ENCODE measurements at places on chromosomes 12 and 14.
A peak's percentile ranks its signal among the peaks of the same experiment; 100 is the strongest.

DNA sequence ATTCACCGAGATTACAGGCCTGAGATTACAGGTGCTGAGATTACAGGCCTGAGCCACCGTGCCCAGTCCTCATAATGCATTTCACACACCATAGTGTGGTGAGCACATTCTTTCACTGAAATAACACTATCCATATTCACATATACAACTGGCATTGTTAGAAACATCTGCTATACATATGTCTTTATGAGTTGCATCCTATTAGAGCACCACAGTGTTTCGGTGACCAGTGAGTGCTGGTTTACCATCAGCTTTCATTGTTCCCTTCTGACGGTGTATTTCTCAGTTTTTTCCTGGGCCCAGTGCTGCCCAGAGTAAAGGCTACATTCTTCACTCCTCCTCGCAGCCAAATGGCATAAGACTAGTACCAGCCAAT, 96.2 kb upstream of the FGD4 start:
- DNase-seq = no peak

- DNase-seq = peak; percentile 75
Measured at GRCh38 chr14:50085570-50086320, 30.6 kb downstream of the VCPKMT start.

GRCh38 chr14:80447392-80447791, 236.1 kb upstream of the DIO2 start:
- DNase-seq = no peak

- DNase-seq = peak; percentile 92
Measured at GRCh38 chr14:99271951-99272631, at the start of gene BCL11B. Gene BCL11B, minus strand, starts transcription at chr14:99272197. Its CDS starts 979 bp downstream, at chr14:99271218.

GRCh38 chr12:442235-442884, 17.4 kb upstream of the B4GALNT3 start:
- peak; percentile 51 for DNase-seq

DNA sequence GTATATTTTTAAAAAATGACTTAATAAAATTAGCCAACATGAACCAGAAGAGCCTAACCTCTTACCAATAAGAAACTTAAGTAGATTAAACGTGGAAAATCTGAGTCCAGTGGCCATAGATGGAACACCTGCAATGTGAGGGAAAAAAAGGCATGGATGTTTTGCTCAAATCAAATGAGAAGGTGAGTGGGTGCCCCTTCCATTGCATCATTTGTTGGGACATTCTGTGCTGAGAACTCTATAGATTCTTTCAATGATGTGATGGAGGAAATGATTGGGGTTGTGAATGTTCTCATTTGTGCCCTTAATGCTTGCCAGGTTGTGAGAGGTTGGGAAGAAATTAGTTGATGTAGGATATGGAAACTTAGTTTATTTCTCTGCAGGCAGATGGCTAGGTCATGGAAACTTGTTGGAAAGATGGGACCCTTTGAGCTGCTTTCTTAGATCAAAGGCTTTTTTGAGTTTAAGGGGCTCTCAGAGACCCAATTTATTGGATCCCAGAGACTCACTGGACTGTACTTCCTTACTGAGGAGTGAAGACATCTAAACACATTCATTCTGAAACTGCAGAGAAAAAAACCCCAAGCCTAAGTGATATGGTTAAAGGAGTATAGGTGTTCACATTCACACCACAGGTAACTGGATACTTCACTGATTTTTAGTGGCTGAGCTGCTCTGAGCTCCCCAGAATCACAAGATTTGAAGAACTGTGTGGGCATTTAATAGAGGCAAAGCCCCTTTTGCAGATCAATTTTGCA, 95.9 kb downstream of the DACT1 start:
- DNase-seq = peak; percentile 41

DNA sequence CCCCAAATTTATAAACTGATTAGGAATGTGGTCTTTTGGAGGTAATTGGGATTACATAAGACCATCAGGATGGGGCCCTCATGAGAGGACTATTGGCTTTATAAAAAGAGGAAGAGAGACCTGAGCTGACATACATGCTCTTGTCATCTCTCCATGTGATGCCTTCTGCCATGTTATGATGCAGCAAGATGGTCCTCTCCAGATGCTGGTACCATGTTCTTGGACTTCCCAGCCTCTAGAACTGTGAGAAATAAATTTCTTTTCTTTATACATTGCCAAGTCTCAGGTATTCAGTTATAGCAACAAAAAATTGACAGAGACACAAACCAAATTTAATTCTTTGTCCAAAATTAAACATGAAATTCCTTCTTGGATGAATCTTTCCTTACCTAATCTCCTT, 92.9 kb downstream of the EFCAB11 start:
- DNase-seq = no peak

GRCh38 chr12:120261951-120262851, 3.3 kb downstream of the PXN start:
- peak; percentile 45 for DNase-seq

DNA sequence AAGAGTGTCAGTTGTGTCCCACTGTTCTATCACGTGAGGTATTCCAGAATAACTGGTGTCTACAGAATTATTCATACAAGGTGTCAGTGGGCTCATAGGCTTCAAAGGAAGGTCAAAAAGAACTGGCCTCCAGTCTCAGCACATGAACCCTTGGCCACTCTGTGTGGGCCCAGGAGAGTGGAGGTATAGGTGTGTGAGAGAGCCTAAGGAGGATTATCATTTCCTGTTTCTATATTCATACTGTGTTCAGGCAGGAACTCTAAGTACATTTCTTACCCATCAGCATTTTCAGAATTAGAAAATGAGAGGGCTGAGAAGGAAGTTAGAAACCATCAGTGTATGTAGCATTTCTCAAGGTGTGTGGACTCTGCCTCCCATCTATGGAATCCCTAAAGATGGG, 87.0 kb downstream of the BTG1 start:
- no peak for DNase-seq

- DNase-seq = no peak
Measured at GRCh38 chr12:10160617-10161385, 11.1 kb downstream of the OLR1 start.

- DNase-seq = no peak
Measured at GRCh38 chr14:51521764-51522163, 129.9 kb upstream of the FRMD6 start.

GRCh38 chr12:101637936-101638335, 43.2 kb downstream of the MYBPC1 start:
- no peak for DNase-seq

DNA sequence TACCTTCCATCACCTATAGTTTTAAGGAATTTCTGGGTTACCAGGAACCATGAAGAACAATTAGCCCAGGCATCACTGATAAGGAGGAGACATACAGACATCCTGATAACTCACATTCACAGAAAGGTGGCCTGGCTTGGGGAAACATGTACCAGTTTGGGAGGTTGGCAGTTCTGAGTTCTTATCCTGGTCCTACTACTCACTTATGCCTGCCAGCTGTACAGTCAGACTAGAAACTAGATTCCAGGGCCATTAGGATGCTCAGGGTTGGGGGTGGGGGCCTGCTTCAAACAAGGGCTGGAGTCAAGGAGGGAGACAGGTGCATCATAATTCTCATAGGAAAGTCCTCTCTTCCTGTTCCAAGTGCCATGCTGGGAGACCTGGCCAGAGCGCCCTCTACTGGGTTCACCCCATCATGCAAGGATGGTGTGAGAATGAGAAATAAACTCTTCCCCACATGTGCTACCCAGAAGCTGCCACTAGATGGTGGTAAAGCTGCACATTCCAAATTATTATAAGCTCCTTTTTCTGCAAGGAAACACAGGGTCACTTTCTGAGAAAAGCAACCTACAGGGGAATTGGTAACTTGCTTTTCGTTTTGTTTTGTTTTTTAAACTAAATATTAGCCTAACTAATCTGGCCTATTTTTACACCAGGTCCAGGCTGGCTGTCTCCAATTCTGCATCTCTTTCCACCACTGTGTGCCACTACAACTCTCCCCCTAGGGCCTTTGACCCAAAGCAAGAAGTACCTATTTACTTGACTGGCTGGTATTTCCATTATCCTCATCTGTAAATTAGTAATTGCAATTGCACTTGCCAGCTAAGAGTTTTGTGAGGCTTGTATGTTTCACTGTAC, 14.5 kb downstream of the OAS2 start:
- DNase-seq = peak; percentile 73

GRCh38 chr12:49531745-49532144, 7.1 kb upstream of the KCNH3 start:
- no peak for DNase-seq

DNA sequence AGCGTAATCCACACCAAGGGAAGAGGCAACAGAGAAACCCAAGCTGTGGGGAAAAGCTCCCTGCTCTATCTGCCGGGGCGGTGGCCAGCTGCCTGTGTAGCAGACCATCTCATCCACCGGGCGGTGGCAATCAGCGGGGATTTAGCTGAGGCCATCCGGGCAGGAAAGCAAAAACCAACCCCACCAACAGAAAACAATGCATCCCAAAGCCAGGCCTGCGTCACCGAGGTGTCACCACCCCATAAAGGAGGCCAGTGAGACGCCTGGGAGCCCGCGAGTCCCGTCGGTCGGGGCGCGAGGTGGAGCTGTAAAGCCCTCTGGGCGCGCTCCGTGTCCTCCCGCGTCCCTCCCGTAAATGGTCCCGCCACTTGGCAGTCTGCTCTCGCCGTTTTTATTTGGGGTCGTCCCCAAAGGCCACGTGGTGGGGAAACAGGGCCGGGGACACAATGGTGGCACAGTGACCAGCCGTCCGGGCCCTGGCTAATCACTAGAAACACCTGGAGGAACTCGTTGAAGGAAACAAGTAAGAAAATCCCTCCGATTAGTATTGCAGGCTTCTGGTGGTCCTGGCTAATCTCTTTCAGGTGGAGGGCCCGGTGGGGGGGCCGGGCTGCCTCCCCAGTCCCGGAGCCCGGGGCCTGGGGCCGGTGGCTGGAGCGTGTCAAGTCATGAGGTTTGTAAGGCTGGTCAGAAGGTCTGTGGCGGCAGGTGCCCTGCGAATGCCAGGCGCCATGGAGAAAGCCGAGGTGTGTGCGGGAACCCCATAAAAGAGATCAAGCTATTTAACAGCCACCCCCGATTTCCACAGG, 94.7 kb upstream of the GSC start:
- no peak for DNase-seq

DNA sequence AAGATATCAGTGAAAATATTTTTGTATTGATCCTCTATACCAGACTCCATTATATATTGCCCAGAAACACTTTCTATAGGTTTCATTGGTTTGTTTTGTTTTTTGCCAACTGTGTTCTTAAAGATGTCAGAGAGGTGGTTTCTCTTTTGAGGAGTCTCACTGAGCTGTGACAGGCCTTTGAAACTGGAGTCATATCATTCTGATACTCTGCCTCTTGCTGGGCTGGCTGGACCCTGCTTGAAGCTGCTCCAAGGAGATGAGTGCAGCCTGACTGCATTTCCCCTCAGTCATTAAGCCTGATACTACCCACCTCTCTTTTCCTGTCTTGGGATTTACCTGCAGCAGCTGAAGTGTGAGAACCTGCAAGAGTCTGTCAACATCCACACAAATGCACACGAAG, 16.4 kb upstream of the TAS2R30 start:
- DNase-seq = no peak

DNA sequence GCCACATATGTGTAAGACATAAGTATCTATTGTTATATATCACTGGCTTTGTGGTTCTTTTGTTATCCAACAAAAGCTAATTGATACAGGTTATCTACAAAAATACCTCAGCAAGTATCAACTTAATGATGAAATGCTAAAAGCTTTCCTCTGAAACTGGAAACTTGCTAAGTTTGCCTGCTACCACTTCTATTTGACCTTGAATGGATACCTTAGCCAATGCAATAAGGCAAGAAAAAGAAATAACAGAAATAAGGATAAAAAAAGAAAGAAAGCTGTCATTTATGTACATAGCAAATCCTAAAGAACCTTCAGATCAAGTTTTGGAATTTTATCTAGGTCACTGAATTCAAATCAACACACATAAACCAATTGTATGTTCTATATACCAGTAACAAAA, 35.5 kb upstream of the RASSF3 start:
- DNase-seq = no peak
